SK-N-DZ (cell line): ENCODE measurements at places on chromosomes 3 and 15.

GRCh38 chr15:34055868-34056595 lies 17.0 kb upstream of the AVEN start:
- no peak for DNase-seq

- no peak for DNase-seq
Observed at GRCh38 chr3:112200317-112200666, 67.2 kb upstream of the GCSAM start.

DNA sequence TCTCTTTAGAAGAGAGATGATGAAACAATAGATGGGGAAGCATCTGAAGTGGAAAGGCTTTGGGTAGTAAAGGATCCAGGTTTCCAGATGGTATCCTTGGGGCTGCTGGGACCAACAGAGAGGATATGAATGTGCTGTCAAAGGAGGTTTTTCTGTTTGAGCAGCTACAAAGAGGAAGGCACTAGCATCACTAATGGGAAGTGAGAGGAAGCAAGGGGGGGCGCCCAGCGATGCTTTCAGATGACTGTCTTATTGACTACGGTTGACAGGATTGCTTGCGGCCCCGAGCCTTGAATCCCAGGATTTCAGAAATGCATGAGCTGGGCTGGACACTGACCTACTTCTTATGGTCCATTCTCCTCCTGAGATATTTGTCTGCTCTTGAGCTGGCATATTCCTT lies 103.8 kb upstream of the GALNT15 start:
- DNase-seq = no peak

- peak; percentile 48 for DNase-seq
Observed at GRCh38 chr3:98817547-98818041, 54.5 kb downstream of the ST3GAL6 start.

- DNase-seq = peak; percentile 74
Observed at GRCh38 chr3:61560517-61561373, 626 bp upstream of the PTPRG start.

GRCh38 chr3:65861718-65862117 lies 177.0 kb downstream of the MAGI1 start:
- DNase-seq = no peak

GRCh38 chr3:62356356-62356755 lies 17.0 kb downstream of the FEZF2 start:
- DNase-seq = no peak

DNA sequence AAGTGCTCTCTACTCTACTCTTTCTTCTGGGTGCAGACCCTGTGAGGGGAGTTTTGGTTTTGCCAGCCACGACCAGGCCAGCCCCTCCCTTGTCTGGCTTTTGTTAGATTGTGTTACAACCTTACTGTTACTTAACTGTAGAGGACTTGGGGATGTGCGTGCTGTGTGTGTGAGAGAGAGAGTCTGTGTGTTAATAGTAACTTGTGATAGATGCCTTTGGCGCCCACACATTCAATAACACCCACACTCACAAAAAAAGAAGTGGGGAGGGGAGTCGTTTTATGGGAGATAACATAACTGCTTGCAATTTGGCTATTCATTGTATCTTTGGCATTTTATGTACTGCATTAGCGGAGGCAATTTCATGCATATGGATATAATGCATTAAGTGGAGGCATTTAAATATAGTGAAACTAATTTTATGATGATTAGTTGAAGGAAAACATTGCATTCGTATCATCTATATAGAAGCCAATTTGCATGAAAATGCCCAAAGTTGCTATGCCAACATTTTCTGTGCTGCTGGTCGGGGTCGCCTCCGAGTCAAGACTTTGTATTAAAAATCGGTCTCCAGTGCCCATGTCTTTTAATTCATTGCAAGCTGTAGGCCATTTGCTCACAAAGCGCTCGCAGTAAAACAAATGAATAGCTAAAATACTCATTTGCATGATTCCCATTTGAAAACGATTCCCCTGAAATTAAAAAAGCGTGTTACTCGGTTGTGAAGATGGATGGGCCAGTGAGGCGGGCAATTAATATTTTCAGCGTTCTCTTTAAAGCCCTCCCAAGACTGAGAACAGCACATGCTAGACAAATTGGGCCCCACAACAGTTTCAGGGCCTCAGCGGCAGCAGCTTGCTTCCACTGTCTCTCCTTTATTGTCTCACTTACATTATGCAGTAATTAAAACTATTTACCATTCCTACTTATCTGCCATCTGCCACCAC lies 158.5 kb upstream of the SMAD3 start:
- no peak for DNase-seq

- no peak for DNase-seq
Observed at GRCh38 chr15:23385886-23386430, 31.4 kb downstream of the GOLGA8S start.

DNA sequence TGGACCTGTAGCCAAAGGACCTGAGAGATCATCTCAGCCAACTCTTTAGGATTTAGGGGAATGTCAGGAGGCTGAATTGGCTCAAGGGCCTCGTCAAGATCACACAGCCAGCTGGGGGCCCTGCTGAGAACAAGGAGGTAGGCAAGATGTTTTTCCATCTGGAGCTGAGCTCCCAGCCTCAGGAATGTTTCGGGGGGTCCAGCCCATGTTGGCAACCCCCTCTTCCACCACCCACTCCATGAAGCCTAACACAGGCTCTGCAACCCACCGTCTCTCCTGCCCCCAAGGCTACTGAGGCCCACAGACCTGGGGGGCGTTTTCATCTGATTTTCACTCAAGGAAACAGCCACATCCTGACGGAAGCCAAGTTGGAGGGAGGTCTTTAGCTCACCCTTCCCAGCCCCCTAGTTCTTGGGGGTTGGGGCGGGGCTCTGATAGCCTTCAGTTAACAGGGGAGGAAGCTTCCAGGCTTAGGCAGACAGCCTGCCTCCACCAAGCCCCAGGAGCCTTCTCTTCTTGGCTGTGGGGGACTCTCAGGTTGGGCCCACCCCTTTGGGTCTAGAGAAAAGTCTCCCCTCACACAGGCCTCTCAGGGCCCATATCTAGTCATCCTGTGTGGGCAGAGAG lies 48.8 kb downstream of the EPHB3 start:
- DNase-seq = no peak

GRCh38 chr3:153242896-153243295 lies 80.9 kb downstream of the RAP2B start:
- no peak for DNase-seq

GRCh38 chr15:42553554-42553953 lies 4.9 kb downstream of the HAUS2 start:
- DNase-seq = no peak

DNA sequence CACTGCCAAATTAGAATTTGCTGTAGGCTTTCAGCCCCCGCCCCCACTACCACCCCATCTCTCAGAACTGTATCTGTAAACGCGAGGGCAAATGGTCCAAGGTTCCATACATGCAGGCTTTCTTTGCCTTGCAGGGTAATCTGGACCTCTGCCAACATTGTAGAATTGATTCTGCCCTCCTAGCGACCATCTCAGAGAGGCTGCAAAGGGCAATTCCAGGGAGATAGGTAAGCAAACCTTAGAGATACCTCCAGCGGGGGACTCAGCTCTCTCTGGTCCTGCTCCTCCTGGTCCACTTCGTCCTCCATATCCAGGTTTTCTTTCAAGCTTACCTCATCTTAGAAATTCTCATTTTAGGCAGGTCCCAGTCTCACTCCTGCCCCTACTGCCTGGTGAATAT lies 64.4 kb downstream of the SLMAP start:
- no peak for DNase-seq
